ENCODE measurements at places on chromosomes 3 and 15.
A peak's percentile ranks its signal among the peaks of the same experiment; 100 is the strongest.

DNA sequence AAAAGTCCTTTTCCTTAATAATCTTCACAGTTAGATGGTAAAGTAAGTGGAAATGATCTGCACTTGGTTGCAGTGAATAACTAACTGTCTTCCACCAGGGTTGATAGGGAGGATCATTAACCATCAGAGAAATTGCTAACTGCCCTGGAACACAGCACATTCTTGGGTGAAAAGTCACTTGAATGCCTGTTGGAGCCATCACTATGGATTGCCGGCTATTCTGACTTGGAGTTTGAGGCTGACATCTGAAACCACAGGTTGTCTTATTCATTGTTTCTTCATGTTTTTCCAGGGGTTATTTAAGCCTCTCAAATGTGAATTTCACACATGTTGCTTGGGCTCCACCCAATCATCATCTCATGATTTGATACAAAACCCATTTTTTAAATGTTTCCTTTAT is 901.4 kb downstream of the MCTP2 start:
- no peak for DNase-seq

- DNase-seq, result no peak
Measured at GRCh38 chr3:45054196-45054857, 28.2 kb downstream of the CLEC3B start.

DNA sequence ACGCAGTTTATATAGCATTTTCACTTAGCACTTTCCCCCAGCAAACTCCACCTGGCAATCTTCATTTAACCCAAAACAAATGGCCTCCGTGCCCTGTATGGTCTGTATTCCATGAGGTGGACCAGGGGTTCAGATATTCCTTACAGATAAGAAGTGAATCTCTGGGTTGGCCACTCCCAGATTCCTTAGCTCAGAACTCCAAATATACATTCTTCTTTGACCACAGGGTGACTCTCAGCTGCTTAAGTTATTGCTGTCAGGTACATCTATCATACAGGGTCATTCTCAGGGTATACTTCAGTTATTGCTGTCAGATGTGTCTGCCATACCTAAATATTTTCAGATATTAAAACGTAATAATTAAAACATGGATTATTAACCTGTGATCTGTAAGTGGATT is 229.8 kb downstream of the TBL1XR1 start:
- no peak for DNase-seq

DNA sequence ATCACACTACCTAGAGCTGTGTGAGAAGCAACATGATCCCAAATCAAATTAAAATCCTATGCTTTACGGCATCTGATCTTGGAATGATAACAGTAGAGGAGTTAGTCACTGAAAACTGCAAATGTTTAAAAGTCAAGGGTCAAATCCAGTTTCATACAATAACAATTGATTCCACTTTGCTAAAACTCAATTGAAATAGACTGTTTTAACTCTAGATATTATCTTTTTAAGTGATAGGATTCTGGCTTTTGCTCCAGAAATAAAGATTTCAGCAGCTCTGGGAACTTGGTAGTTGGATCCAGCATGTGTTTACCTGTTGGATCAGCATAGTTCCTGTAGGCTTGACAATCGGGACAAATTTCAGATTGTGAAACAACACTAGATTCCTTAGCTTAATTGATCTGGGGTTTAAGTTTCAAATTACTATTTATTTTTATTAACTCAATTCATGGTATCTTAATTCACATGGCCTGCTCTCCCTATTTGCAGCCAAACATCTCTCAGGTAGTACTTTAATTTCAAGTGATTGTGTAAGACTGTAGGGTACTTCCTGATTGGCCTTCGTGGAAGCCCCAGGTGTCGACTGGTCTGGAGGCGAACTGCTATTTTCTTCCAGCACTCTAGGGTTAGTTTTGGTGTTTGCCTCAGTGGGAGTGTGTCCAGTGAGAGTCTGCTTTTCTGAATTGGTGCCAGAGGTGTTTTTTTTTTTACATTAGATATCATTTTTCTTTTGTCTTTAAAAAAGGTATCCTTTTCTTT is 16.6 kb downstream of the NFKBIZ start:
- DNase-seq, result no peak

GRCh38 chr3:58520403-58521335 is 16.3 kb downstream of the ACOX2 start:
- DNase-seq, result peak; percentile 74
